ENCODE measurements at places on chromosomes 6 and 20.

GRCh38 chr6:135946674-135947073, 95.2 kb downstream of the PDE7B start:
- no peak for DNase-seq

DNA sequence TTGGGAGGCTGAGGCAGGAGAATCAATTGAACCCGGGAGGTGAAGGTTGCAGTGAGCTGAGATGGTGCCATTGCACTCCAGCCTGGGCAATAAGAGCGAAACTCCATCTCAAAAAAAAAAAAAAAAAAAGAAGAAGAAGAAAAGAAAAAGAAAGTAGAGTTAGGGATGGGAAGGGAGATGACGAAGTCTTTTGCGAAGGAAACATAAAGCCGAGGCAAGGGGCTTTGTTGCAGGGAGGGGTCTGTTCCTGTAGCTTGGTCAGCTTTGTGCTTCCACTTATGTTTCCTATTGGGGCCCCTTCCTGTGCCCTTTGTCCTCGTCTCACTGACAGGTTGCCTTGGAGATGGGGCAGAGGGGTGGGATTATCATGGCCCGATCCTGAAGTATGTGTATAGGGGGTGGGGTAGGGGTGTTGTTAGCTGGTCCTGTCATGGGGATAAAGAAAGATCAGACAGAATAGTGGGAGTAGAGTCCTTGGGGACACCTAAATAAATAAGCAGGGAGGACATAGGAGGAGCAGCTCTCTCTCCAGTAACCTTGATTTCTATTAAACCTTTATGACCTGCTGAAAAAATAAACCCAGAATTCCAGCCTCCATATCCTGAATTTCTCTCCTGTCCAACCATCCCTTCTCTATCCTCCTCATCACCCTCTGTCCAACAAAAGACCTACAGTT, 1.1 kb upstream of the CLIC1 start:
- DNase-seq, result no peak

GRCh38 chr6:46016063-46016608, 476 bp upstream of the CLIC5 start:
- no peak for DNase-seq

- DNase-seq, result no peak
Measured at GRCh38 chr6:42419490-42420280, 32.0 kb downstream of the TRERF1 start.

DNA sequence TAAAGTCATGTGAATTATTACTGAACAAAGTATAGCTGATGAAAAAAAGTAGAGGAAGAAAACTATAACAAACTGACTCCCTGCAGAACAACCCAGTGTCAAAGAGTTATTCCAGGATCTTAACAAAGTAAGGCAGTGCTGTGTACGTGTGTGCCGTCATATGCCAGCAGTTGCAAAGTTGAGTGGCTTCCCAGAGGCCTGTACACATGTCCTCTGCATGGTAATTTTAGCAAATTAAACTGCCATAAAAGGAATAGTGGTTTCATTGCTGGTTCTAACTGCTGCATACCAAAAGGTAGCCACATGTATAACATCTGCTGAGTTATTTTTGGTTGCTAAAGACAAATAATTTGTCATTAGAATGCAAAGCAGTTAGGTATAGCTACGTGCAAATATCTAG, 44.8 kb downstream of the RIPOR2 start:
- no peak for DNase-seq

DNA sequence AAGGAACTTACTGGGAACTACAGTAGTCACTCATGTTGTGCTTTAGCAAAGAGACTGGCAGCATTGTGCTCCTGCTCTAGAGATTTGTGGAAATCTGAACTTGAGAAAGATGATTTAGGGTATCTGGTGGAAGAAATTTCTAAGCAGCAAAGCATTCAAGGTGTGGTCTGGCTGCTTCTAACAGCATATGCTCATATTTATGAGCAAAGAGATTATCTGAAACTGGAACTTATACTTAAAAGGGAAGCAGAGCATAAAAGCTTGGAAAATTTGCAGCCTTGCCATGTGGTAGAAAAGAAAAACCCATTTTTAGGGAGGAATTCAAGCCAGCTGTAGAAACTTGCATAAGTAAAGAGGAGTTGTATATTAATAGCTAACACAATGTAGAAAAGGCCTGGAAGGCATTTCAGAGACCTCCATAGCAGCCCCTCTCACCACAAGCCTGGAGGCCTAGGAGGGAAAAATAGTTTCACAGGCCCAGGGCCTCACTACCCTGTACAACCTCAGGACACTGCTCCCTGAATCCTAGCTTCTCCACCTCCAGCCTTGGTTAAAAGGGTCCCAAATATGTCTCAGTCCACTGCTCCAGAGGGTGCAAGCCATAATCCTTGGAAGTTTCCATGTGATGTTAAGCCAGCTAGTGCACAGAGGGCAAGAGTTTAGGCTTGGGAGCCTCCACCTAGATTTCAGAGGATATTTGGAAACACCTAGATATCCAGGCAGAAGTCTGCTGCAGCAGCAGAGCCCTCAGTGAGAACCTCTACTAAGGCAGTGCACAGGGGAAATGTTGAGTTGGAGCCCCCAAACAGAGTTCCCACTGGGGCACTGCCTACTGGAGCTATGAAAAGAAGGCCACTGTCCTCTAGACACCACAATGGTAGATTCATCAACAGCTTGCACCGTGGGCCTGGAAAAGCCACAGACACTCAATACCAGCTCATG, 6.6 kb downstream of the EPM2A start:
- DNase-seq, result no peak

DNA sequence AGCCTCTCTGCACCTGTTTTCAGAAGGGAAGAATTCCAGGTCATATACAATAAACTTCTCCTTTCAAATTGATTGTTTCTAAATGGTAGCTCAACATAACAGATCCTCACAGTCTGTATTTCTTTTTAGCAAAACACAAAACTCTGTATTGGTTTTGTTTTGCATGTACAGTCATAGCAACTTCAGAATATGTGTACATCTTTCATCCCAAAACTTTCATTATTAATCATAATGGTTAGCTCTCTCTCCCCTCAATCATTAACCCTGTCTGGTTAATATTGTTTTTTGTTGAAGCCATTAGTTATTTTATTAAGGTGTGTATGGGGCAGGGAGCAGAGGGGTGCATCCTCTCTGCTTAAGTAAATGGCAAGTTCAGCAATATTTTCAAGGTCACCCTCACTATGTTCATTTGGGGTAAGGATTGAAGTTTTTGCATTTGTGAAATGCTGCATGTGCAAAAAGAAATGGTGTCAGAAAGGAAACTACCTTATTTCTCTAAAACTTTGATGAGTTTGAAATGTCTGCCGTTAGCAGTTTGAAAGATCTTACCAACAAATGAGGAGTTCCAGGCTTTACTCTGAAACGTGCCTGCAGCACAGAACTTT, 136.8 kb upstream of the BTBD3 start:
- DNase-seq, result no peak

GRCh38 chr20:53296025-53296424, 297.6 kb downstream of the ZNF217 start:
- DNase-seq, result peak; percentile 21

DNA sequence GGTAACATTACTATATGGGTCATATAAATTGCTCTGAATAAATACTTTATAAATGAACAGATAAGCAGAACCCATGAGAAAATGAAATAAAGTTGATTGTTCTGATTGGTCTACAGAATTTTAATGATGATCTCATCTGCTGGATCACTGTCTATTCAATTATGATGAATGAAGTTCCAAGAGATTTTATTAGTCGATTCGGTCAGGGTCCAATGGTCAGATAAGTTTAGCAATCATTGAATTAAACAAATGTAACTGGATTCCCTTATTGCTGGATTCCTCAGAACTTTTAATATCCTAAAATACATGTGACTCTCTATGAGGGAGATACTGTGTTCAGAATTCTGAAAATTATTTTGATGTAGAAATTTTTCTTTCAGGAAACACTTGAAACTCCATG, 715.2 kb downstream of the EPM2A start:
- DNase-seq, result no peak

DNA sequence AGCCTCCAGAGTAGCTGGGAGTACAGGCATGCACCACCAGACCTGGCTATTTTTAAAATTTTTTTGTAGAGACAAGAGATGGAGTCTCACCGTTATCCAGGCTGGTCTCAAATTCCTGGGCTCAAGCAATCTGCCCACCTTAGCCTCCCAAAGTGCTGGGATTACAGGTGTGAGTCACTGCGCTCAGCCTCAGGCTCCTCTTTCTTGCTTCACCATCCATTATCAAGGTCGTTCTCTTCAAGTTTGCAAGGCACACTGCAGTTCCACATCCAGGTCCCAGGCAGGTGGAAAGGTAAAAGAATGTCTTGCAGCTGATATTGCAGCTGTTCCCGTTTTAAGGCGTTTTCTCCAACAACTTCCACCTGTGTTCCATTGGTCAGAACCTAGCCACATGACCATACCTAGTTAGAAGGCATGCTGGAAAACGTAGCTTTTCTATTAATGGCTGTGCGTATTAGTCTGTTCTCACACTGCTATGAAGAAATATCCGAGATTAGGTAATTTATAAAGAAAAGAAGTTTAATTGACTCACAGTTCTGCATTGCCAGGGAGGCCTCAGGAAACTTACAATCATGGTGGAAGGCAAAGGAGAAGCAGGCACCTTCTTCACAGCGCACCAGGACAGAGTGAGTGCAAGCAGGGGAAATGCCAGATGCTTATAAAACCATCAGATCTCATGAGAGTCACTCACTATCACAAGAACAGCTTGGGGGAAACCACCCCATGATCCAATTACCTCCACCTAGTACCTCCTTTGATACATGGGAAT, 51.7 kb downstream of the PCNA start:
- DNase-seq, result no peak

Measured in astrocyte (in vitro differentiated cells and primary cell).